Stimulated activated CD4-positive, alpha-beta T cell treated with anti-CD3 and anti-CD28 coated beads, TNF-alpha, amount 100 ng/mL, for 1 hour (primary cell): ENCODE measurements at places on chromosomes 1 and 21.

GRCh38 chr1:196684476-196684875 lies 32.6 kb downstream of the CFH start:
- DNase-seq = no peak

GRCh38 chr1:211183747-211184313 lies 49.9 kb upstream of the KCNH1 start:
- DNase-seq = no peak

DNA sequence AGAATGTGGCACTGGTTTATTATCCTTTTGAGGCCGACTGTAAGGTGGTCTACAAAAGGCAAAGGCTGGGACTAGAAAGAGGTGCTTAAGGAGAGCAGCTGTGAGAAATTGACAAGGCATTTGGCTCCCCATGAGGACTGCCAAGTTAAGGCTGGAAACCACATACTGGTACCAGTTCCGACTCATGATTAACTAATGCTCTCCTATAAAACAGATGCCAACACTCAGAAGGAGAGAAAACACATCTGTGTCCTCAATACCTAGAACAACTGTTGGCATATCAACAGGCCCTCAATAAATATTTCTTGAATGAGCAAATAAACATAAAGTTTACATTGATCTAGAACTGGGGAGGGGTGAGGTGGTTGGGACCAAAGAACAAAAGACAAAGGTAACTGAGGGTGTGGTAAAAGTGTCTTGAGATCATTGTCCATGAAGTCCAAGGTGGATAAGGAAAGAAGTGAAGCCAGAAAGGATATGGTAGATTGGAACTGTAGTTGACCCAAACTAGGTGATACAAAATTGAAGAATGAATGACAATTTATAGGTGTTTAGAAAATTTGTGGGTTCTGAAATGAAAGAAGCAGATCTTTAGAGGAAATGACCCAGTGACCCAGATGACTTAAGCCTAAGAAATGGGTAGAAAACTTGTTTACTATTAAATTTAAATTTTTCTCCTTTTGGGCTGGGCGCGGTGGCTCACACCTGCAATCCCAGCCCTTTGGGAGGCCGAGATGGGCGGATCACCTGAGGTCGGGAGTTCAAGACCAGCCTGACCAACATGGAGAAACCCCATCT lies 16.9 kb upstream of the MCL1 start:
- no peak for DNase-seq

DNA sequence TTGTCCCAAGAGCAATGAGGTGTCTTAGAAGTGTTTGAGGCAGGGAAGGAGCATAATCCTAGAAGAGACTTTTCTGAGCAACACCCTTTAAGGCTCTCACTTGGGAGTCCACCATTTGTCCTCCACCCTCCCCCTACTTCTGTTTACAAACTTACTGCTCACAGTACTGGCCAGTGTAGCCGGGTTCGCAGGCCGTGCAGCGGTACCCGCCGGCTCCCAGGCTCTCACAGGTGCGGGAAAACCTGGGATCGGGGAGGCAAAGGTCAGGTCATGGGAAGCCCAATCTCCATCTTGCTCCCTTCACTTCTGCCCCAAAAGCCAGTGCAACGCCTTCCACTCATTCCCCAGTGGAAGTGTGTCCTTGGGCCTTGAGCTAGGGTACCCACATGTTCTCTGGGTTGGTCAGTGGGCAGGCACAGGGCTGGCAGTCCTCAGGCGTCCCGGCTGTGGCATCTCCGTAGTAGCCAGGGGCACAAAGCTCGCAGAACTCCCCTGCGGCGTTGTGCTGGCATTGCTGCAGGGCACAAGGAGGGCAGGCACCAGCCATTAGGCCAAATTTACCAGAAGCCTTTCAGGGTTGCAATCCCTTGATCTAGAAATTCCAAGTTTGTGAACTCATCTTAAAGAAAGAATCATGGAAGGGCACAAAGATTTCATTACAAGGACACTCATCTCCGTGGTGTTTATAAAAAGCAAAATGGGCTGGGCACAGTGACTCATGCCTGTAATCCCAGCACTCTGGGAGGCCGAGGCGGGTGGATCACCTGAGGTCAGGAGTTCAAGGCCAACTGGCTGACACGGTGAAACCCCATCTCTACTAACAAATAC lies 49.8 kb downstream of the LDLRAD2 start:
- DNase-seq = no peak

DNA sequence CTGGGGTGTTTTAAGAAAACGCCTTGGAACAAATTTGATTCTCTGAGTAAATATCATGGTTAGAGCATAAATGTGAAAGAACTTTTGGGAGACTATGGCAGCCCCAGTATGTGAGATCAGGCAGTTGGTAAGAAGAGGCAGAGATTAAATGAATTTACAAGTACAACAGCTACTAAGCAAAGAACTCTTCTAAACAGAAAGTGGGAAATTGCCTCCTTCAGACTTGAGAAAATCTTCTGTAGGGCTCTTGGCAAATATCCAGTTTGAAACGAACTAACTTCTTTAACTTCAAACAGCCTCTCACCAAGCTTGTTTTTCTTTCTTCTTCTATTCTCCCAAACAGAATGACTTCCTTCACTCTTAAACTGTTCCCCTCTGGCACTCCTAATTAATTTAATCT lies 337.7 kb downstream of the SIPA1L2 start:
- no peak for DNase-seq

GRCh38 chr1:173149887-173150286 lies 57.2 kb downstream of the TNFSF4 start:
- no peak for DNase-seq

DNA sequence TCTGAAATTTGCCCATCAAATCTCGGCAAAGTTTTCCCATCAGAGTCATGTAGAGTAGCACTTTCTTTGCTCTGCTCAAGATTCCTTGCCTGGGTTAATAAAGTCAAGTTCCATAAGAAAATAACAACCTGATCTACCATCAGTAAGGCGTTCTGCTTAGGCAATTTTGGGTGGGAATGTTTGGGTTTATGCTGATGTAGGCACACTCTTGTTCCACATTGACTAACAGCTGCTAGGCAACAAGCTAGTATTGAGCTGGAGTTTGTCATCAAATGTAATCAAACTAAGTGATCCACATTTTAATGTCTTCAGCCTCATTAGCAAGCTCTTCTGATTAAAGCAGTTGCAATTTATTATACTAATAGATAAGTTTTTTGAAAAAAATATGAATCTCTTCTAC lies 12.1 kb upstream of the HMCN1 start:
- no peak for DNase-seq

GRCh38 chr1:158285756-158286241 lies 3.9 kb upstream of the CD1C start:
- DNase-seq = no peak

- no peak for DNase-seq
Measured at GRCh38 chr21:17607684-17608083, 5.0 kb downstream of the BTG3 start.

DNA sequence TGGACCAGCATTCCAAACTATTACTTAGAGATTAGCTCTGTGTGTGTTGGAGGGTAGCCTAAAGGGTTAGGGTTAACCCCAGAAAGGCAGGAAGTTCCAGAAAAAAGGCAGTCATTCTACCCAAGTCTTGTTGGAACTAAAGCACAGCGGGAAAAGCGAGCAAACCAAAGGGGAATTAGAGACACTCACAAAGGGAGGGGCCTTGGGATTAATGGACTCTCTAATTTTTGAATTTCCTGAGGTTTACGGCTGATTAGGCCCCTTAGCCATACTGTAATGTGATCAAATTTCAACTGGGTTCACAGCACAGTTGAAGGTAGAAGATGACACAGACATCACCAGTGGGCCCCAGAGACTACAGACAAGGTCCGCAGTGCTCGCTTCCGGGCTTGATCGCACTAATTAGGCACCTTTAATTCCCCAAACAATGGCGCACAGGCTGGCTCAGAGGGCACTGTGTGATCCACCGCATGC lies 28.3 kb downstream of the CAPZB start:
- no peak for DNase-seq

DNA sequence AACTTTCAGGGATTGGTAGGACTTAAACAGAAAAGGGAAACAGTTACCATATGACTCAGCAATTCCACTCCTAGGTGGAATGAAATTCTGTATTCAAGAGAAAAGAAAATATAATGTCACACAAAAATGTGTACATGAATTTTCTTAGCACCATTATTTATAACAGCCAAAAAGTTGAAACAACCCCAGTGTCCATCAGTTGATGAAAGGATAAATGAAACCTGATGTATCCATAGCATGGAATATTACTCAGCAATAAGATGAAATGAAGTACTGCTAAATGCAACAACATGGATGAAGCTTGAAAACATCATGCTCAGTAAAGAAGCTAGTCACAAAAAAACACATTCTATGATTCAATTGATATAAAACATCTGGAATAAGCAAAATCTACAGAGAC lies 15.5 kb downstream of the EEIG2 start:
- DNase-seq = no peak

DNA sequence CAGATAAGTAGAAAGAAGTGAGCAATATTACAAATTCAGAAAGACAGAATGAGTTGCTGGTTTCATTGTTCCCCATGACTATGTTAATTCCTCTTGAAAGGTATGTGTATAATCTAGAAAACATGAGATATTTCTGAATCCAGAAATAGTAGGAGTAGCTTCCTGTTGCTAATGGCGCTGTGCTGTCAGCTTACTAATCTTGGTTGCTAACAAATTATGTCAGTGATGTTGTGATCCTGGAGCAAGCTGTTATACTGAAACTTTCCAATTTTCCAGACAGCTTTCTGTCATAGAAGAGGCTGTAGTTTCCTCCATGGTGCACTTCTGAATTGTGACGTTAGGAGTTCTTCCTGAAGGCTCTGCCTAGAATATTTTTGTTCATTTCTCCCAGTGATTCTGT lies 372.3 kb downstream of the USP25 start:
- no peak for DNase-seq

- DNase-seq = no peak
Measured at GRCh38 chr1:7331926-7332535, 439.1 kb upstream of the VAMP3 start.

- no peak for DNase-seq
Measured at GRCh38 chr1:45097944-45098343, 85.9 kb downstream of the UROD start.

DNA sequence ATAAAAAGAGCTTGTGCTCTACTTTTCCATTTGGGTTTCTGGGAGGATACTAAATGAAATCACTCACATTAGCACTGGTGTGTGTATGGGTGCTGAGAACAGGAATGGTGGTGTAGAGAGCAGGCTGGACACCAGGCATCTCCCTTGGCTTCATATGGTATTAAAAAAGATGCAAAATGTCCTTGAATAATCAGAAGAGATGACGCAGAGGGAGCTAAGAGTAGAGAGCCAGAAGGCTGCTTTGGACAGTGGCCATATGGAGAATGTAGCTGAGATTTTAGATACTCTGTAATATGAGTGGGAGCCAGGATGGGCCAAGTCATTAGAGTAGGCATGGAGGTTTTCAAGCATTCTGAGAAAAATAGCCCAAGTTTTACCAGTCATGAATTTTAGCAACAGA lies 112.3 kb upstream of the ZRANB2 start:
- DNase-seq = no peak

GRCh38 chr1:167462341-167462740 lies 56.0 kb downstream of the CD247 start:
- DNase-seq = no peak

DNA sequence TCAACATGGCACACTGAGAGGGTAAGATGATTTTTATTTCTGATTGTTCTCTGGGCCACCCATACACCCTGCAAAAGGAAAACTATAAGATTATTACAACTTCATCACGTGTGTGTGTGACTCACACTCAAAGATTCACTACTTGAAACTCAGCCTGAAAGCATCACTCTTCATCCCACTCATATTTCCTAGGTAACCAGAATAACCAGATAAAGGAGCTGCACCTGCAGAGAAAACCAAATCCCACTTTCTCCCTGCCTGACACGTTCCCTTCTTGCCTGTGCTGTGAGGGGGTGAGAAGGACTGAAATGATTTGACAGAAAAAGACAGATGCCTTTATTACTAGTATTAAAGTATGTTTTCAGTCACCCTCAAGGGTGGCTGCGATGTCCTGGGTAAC lies 131.6 kb downstream of the TGFBR3 start:
- no peak for DNase-seq
